COLO829 (cell line): ENCODE measurements at places on chromosomes 2 and 18.
A peak's percentile ranks its signal among the peaks of the same experiment; 100 is the strongest.

DNA sequence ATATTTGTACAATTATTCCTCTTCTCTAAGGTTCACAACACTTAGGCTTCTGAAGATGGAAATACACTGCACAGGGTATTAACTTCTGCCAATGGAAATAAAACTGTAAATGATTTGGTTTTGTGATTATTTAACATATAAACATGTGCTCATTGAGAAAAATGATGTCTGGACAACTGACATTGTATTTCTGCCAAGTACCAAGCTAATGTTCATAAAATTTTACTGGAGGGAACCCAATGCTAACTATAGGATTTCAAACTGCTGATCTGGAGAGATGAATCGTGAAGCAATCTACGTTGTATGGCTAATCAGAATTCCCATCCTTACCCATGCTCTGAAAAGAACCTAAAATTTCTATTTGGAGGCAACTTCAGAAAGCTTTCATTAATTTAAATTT lies 279.7 kb downstream of the NRXN1 start:
- DNase-seq = no peak

DNA sequence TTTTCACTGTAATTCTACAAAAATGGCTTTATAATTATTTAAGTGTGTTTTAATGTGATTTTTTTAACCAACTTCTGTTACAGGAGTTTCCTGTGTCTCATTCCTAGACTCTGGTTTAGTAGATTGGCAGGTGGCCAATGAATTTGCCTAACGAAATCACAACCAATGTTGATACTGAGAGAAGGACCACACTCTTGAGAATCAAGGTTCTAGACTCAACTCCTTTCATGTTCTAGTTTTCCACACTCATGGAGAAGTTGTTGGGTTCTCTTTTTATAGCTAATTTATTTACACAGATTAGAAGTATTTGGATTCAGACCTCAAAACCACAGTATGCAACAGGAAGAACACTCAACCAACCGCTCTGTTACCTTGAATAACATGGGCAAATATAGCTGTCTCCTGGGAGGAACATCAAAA lies 22.6 kb upstream of the USP34 start:
- no peak for DNase-seq

DNA sequence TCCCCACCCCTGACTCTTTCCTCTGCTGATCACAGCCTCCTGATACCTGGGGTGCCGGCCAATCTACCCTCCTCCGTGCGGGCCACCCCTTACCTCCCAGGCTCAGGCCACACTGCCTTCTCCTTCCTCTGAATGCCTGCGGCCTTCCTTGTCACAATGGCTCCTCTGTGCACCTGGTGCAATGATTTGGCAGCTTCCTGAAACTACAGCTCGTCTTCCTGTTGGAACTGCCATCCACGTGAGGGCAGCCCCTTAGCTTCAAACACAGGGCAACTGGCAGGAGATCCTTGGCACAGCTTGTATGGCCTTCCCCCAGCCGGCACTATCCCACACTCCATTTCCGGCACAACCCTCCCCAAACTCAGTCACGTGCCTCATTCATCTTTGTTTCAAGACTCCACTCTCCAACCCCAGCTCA lies 69.0 kb downstream of the STPG4 start:
- peak; percentile 93 for DNase-seq

DNA sequence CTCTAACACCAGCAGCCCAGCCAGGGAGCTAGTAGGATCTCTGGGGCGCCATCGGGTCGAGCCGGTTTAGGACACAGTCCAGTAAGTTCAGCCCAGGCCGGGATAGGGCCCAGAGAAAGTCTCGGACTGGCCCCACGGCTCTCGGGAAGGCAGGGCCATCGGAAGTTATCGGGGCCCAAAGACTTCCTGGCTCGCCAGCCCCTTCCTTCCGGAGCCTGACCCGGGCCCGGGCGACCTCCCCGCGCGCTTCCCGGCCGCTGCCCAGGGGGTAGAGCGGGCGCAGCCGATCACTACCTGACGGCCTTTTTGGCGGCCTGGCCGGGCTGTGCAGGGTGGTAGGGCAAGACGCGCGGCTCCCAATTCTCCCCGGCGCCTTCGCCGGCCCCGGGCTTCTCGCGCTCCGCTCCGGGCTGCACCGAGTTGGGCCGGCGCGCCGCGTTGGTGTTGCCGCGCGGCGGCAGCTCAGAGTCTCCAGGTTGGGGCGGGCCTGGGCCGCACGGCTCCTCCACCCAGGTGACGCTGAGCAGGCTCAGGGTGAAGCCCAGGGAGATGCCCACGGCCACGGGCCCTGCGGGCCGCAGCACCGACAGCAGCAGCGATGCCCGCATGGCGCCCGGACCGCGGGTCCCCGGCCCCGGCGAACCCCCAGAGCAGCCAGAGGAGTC lies 546 bp downstream of the CHPF start:
- DNase-seq = no peak

DNA sequence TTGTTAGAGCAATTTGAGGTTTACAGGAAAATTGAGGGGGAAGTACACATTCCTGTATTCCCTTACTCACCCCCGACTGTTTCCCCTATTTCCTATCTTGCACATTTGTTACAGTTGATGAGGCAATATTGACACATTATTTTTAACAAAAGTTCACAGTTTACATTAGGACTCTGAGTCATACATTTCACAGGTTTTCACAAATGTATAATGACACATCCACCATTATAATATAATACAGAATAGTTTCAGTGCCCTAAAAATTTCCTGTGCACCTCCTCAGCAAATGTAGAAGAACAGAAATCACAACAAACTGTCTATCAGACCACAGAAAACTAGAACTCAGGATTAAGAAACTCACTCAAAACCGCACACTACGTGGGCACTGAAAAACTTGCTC lies 160.6 kb upstream of the RMP24 start:
- no peak for DNase-seq

- no peak for DNase-seq
Observed at GRCh38 chr18:68429111-68429510, 285.8 kb downstream of the TMX3 start.

DNA sequence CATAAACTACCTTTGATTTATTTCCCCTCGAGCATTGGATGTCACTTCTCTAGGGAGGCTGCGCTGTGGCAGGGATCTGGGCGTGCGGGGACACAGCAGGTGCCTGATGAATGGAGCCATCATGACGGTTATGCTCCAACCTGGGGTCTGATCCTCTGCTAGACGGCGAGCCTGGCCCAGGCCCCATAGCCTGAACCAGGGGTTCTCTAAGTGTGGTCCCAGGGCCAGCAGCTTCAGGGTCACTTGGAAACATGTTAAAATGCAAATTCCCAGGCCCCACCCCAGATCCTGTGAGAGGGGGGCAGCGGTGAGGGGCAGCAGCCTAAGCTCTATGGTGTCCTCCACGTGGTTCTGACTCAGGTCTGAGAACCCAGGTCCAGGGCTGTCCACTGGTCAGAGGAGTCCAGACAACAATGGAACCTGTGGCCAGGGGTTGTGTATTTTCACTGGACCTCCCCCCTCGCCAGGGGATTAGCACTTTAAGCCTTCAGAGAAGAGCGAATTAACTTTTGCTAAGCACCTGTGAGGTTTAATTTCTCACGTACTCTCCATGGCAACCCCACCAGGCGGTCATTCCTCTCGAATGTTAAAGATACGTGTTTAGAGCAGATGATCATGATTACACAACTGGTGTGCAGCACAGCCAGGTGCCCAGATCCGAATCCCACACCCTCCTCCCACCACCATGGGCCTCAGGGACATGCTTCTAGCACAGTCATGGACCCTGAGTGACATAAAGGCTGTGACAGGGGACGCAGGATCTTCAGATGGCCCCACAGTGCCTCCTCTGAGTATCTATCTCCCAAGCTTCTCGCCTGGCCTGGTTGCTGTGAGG lies 1.6 kb upstream of the ARHGEF4 start:
- no peak for DNase-seq

DNA sequence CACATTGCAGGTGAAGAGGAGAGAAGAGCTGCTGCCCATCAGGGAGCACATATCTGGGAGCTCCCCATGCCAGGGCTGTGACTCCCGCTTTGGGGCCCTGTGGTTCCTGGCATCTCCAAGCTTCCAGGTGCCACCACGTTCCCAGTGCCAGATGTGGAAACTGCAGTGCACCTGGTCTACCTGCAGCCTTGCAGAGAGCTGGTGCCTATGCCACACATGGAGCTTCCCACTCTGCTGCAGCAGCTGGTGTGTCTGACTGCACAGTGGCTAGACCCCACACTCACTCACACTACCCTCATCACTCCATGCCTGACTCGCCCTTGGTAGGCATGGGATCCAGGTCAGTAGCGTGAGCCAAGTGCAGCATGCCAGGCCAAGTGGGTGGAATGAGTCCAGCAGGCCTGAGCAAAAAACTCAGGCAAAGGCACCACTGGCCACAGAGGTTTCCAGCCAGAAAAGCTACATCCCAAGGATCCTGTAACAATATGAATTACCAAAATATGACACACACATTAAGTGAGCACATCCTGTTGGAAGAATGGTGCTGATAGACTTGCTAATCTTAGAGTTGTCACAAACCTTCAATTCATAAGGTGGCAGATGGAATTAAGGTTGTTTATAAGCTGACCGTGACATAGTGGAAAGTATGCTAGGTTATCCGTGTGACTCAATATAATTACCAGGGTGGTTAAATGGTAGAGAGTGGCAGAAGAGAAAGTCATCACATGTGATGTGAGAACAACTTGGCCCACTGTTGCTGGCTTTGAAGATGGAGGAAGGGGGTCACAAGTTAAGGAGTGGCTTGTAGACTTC lies 150.9 kb downstream of the EHBP1 start:
- DNase-seq = no peak

GRCh38 chr2:122867941-122868340 lies 1112.5 kb downstream of the TSN start:
- DNase-seq = no peak

DNA sequence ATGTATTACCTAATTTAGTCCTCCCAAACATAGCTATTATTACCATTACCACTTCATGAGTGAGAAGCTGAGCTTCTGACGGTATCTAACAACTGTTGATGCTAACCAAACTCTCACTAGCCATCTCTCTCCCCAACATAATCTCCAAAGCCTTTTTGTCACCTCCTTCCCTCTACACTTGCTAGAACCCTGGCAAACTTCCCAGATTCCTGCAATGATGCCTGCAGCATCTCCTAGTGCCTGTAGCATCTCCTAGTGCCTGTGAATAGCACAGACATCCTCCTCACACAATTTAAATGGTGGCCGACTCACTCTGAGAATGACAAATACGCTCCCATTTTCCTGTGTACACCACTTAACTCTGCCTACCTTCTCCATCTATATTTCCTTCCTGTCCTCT lies 126.7 kb downstream of the STK39 start:
- DNase-seq = no peak
